Spinal cord (tissue), 10 donors: ENCODE measurements at places on chromosomes 7 and 10. TPM values are rescaled to one million over a fixed set of nuclear protein-coding genes. Genes with fewer than 3 reads are reported as not detected.

The PILRA gene
- 4.3 TPM for total RNA-seq

The KCND2 gene
- 74.5 TPM for total RNA-seq

The GATAD1 gene
- total RNA-seq = 38.7 TPM

DNA sequence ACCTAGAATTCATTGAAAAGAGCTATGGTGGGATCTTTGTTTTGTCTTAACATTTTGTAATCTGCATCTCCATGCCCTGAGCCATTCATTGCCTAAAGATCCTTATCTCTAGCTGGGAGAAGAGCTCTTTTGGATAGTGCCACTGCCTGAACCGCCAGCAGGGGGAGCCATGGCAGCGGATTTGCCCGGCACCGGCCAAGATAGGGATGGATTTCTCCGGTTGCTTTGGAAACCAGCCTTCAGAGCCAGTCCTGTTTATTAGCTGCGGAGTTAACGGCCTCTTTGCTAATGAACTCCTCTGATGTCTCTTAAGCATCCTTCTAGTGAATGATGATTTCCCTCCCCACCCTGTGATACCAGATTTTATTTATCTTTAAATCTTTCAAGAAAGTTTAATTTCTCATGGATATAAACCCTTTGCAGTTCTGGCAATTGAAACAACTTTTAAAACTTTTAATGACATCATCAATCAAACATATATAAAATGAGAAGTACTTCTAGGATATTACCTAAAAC is 58.2 kb upstream of the LYZL2 start:
- DNase-seq = no peak

DNA sequence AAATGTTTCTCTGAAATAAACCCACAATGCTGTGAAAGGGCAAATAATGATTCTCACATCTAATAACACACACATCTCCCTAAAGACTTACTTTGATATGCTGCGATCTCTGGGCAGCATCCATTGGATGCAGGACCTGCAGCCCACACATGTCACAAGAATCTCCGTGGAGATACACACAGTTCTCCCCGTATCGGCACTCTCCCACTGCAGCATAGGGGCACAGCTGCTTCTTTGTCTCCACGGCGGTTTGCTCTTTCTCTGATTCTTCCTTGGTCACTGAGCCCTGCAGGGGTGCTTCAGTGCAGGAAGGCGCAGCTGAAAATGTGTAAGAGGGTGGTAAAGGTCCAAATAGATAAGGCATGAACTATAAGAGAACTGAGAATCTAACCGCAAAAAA is 20.4 kb downstream of the MKRN1 start:
- DNase-seq = no peak

DNA sequence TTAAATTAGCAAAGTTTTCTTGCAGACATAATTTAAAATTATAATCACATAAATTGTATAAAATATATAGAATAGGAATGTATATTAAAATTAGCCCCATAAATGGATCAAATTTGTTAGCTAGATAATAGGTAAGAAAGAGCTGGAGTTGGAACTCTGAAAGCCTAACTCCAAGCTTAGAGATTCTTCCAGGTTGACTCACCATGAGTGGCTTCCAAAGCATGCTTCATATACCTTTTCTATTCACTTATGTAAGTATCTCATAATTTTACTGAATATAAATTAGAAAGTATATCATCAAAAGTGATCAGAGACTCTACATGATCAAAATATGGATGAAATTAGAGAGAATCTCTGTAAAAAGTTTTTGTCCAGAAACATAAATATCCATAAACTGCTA is 320.7 kb upstream of the MAGI2 start:
- no peak for DNase-seq
